Glomerular endothelial cell (primary cell): ENCODE measurements at places on chromosomes 7 and 10. TPM values are rescaled to one million over a fixed set of nuclear protein-coding genes. Genes with fewer than 3 reads are reported as not detected.

GIMAP1 gene
- total RNA-seq: 6.5 and 12.1 TPM in 2 replicates

- no peak for DNase-seq
Measured at GRCh38 chr7:30411173-30411572, 67.4 kb downstream of the NOD1 start.

DNA sequence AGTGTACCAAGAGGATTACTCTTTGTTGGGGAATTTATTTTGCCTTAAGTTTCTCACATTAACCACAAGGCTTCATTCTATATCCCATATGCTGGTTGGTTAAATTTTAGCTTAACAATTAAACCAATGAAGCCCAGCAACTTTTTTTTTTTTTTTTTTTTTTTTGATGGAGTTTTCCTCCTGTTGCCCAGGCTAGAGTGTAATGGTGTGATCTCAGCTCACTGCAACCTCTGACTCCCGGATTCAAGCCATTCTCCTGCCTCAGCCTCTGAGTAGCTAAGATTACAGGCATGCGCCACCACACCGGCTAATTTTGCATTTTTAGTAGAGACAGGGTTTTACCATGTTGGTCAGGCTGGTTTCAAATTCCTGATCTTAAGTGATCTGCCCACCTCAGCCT is 75.0 kb upstream of the MKX start:
- no peak for DNase-seq

DNA sequence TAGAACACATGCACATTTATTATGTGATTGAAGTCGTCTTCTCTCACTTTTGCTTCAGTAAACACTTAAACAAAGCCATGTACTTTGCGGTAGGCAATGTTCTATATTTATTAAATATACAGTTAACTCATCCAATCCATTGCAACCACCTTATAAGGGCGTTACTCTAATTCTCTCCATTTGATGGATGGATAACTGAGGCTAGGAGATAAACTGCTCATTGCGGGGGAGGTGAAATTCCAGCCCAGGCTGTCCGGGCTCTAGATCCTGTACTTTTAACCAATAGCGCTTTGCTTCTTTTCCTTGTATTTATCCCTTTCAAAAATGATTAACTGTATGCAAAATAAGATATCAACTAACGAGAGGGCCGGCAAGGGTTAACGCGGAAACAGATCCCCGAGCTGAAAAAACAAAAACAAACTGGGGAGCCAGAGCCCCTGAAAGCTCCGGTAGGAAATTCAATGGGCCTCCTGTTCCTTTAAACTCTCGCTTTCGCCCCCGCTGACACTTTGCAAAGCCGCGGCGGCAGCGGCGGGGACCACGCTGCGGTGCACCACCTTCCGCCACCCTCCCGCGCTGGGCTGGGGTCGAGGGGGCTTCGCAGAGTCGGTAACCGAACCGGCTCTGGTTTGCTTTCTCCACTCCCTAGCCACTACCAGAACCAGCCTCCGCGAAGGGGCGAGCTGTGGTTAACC is 1.0 kb upstream of the PLXDC2 start:
- no peak for DNase-seq

DNA sequence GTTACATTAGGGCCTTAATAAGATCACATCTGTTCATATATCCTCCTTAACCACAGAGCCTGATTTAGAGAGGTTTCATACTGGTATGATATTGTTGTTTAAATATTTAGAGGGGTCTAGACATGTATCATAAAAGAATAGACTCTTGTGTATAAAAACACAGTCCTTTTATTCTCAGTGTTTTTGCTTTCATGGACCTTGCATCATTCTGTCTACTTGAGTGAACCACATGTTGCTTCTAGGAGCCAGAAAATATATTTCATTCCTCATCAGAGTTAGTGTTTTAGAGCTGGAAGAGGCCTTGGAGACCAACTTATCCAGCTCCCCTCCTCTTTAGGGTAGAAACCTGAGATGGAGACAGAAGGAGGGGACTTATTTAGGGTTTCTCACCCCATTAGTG is 312.8 kb downstream of the LRMDA start:
- DNase-seq: no peak

ZNF117 gene
- total RNA-seq: 13.6 and 20.4 TPM in 2 replicates

DNA sequence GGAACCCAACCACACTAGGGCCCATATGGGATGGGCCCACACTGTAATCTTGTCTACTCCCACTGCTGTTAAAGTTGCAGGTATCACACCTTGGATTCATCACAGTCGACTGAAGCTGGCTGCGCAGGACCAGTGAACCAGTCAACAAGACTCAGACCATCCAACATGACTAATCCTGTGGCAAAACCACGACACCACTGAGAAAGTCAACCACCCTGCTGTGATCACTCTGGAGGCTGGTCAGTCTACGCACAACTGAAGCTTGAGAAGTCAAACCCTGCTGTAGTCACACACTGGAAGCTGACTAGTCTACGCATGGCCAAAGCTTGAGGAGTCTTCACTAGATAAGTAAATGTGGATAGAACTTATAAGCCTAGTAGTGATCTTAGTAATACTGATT is 9.6 kb upstream of the CYREN start:
- no peak for DNase-seq

- DNase-seq: no peak
Measured at GRCh38 chr10:13054844-13055243, 45.1 kb upstream of the OPTN start.

- DNase-seq: peak; percentile 92
Measured at GRCh38 chr7:107078517-107078966, 34.0 kb downstream of the PRKAR2B start.

DNA sequence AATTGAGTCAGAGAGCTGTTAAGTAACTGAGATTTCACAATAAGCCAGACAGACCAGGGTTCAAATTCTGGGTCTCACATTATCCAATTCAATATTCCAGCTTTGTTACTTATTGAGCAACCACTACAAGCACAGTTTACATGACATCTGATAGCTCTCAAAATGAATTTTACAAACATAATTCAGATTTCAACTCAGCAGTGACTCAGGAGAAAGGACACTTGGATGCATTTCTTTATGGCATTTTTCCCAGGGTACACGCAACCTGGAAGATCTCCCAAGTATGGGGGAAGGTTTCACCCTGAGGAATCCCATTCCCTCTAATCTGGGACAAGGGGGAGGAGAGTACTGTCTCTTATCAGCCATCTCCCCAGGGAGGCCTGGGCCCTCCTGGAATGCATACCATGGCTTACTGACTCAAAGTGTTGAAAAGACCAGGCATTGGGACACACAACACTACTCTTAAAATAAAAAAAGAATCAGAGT is 102.4 kb downstream of the CFTR start:
- DNase-seq: no peak
